ENCODE measurements at places on chromosomes 1 and 21. TPM values are rescaled to one million over a fixed set of nuclear protein-coding genes. Genes with fewer than 3 reads are reported as not detected.

- no peak for DNase-seq
These were observed 672.6 kb upstream of the NEGR1 start for GRCh38 chr1:72954943-72955342.

DNA sequence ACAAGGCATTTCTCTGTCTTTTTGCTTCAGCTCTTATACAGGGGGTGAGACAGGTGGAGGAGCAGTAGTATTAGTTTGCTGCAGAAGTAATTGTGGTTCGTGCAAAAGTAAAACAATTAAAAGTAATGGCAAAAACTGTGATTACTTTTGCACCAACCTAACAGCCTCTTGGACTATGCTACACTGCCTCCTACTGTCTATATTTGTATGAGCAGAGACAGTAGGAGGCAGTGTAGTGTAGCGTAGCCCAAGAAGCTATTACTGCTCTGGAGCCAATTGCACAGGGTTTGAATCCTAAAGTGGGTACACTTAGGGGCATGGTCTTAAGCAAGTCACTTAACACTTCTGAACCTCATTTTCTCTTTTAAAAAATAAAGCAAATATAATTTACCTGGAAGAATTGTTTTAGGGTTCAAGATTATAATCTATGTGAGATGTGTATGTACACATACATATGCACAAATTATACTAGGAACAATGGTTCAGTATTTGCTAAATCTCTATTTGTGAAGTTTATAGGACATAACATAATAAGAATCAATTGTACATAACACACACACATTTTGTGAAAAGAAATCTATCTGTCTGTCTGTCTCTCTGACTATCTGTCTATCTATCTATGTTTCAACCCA lies 103.8 kb downstream of the BRINP3 start:
- DNase-seq = no peak

- peak; percentile 44 for DNase-seq
These were observed 750 bp upstream of the PTGFRN start for GRCh38 chr1:116908820-116909511.

GRCh38 chr1:183936791-183937190 lies 100.7 kb downstream of the COLGALT2 start:
- DNase-seq = no peak

DNA sequence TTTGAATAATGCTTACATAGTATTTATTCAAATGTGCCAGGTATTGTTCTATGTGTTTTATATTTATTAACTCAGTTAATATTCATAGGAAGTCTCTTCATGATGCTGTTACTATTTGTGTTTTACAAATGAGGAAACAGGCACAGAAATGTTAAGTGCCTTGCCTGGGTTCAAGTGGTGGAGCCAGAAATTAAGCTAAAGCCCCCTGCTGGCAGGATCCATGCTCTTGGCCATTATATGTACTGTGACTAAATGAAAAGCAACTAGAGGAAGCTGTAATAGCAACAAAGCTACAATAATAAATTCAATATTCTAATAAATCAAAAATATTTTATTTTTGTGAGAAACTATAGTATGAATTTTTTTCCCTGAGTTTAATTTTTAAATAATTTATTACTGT lies 30.0 kb downstream of the IARS2 start:
- DNase-seq = no peak

- DNase-seq = no peak
These were observed 301.2 kb upstream of the SPAG17 start for GRCh38 chr1:118486199-118486598.

DNA sequence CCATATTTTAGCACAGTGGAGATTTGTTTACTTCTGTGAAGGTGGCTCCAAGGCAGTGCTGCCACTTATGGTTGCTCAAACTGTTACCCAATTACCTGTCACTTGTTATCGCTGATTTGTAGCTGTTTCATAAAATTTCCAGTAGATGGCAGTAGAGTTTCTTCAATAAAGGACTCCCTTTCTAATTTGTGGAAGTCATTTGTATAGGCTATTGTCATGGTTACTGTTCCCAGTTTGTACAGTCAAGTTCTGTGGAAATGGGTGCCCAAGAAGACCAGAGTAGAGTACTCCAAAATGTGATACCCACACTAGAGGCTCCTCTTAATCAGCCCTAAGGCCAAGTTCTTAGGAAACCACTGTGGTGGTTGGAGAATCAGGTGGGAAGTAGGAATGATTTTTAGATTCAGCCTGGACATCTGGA lies 186.1 kb downstream of the CLEC20A start:
- DNase-seq = no peak

GRCh38 chr1:77313491-77313890 lies 31.7 kb downstream of the AK5 start:
- DNase-seq = no peak

DNA sequence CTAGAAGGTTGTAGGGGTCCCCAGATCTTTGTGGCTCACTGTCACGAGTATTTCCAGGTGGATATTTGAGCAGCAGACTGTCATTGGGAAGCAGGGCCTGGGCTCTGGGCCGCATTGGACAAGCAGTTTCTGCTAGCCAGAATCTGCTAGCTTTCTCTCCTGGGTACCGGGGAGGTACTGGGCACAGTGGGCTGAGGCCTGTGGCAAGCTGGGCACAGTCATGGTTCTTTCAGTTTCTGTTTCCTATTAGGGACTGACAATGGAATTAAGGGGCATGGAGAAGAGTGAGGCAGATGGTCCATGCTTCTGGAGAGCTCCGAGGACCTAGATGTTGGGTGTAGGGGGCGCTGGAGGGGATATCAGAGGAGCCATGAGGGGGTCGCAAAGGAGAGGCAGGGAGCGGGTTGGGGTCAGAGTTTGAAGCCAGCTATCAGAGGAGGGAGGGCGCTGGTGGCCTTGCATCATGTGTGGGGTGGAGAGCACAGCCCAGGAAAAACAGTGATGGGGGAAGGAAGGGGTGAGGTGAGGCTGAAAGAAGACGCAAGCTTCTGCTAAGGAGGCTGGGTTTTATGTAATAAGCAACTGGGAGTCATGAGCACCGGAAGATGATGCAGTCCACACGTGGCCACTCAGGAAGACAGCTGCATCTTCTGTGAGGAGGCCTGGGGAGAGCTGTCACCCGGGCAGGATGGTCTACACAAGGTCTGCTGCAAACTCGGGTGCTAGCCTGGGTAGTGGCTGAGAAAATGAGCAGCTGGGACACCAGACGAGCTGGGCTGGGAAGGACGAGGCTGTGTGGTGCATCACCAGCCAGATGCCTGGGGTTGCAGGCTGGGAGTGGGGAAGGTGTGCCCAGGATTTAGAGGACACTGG lies 72.7 kb downstream of the IER5 start:
- no peak for DNase-seq

- no peak for DNase-seq
These were observed 64.7 kb downstream of the PRRC2C start for GRCh38 chr1:171550050-171550449.

The SV2A gene
- total RNA-seq = 6.3 TPM

The HES3 gene
- not detected for total RNA-seq

The GSTM1 gene
- total RNA-seq = 21.6 TPM

The TMOD4 gene
- total RNA-seq = not detected

The TMEM9 gene
- 41.8 TPM for total RNA-seq

The AADACL3 gene
- total RNA-seq = not detected
